ENCODE measurements at places on chromosomes 3 and 15.

- DNase-seq = no peak
Observed at GRCh38 chr3:51283421-51283820, 101.7 kb upstream of the MANF start.

- DNase-seq = no peak
Observed at GRCh38 chr3:61645148-61645547, 83.8 kb downstream of the PTPRG start.

GRCh38 chr3:132623646-132624045, 26.6 kb downstream of the ACKR4 start:
- no peak for DNase-seq

GRCh38 chr3:179651687-179652446, 973 bp upstream of the USP13 start:
- DNase-seq = no peak

DNA sequence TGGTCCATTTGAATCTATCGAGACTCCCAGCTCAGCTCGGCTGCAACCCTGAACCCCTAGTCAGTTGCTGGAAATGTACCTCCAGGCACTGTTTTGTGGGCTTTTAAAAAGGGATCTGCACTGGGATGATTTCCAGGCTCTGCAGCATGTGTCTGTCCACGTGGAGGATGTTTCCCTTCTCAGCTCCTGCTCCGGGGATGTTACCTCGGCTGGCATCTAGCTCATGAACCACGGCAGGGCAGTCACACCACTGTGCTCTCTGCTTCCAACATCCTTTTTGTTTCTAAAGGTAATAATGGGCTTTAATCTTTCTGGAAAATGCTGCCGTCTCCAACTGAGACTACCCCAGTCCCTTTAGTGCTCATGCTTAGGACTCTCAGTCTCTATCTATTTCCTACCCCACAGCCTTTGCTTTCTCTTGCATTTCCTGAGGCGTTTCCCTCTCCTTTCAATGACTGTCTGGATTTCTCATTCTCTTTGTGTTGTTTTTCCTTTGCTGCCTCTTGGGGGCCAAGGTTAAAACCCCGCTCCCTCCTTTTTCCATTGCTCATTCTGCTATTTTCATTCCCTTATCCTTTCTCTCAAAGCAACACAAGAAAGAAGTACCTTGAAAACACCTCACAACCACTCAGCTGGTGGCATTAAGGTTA, 42.9 kb upstream of the AKAP13 start:
- DNase-seq = no peak

DNA sequence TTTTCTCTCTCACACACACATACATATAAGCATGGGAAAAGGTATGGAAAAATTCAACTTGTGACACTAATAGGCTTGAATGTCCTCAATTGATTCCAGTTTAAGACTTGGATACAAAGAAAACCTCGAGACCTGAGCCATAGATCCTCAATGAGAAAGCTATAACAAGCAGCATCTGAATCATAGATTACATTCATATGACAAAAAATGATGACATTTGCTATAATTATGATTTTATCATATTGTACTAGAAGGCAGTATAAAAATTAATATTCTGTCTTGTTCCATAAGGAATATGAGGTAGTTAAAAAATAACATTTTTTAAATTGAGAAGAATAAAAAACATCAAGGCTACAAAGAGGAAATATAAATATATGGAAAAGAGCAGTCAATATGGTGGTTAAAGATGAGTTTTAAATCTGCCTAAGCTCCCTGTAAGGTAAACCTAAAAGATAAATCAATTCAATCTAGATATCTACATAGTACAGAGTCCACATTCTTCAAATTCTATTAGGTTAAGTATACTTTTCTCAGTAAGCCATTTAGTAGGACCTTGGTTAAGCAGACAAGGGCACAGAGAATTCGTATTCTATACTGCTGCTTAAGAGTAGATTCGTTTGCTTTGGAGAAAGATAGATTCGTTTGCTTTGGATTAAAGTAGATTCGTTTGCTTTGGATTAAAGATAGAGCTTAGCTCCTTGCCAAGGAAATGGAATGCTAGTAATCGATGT, 175.7 kb downstream of the STAG1 start:
- no peak for DNase-seq

GRCh38 chr3:41200669-41201021, 1.3 kb downstream of the CTNNB1 start:
- DNase-seq = no peak
